Stimulated activated CD8-positive, alpha-beta memory T cell treated with anti-CD3 and anti-CD28 coated beads, Interleukin-12 subunit alpha, Interleukin-12 subunit beta, amount 100 ng/mL, for 1 hour (primary cell): ENCODE measurements at places on chromosomes 4 and X.

DNA sequence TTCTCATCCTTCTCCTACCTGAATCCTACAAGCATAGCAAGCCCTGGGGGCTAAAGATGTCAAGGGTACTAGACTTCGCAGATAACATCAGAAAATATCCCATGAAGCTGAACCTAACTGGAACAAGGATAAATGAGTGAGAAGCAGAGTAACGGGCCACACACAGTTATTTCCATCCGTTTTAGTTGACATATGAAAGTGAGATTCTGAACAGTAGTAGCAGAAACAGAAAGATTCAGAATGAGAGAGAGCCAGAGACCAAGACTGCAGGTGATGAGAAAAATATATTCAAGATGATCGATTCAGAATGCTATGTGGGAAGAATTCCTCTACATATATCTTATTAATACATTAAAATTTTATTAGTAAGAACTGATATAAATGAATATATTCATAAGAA lies 165.1 kb downstream of the TSPAN5 start:
- no peak for DNase-seq

DNA sequence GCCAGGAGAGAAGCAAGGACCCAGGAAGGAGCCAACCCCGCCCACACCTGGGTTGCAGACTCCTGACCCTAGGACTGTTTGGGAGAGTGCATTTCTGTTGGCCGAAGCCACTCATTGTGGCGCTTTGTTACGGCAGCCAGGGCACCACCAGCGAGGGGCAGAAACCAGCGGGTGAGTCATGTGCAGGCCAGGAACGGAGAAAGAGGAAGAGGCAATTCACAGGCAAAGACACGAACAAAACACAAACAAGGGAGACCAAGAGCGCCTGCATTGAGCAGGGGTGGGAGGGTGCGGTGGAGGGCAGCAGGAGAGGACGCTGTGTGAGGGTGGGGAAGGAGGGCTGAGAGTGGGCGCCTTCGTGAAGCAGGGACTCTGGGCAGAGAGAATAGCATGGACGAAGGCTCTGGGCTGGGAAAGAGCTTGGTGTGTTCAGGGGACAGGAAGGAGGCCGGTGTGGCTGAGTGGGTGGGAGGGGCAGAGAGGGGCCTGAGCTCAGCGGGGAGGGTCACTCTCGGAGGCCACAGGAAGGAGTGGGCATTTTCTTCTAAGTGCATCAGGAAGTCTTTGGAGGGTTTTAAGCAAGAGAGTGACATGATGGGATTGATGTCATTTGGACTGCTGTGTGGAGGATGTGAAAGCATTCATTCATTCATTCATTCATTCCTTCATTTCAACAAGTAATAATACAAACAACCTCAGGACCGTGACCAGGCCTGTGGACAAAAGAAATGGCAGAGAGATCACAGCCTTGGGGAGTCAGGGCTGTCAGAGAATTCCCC lies 12.2 kb upstream of the WFS1 start:
- no peak for DNase-seq

DNA sequence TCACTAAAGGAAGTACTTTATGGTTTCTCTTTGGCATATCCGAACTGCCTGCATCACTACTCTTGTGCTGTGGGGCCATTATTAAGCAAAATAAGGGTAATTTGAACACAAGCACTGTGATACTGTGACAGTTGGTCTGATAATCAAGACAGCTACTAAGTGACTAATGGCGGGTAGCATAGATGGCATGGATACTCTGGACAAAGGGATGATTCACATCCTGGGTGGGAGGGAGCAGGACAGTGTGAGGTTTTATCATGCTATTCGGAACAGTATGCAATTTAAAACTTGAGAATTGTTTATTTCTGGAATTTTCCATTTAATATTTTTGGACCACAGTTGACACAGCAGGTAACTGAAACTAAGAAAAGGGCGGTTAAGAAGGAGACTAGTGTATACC lies 52.6 kb upstream of the CITED1 start:
- no peak for DNase-seq

DNA sequence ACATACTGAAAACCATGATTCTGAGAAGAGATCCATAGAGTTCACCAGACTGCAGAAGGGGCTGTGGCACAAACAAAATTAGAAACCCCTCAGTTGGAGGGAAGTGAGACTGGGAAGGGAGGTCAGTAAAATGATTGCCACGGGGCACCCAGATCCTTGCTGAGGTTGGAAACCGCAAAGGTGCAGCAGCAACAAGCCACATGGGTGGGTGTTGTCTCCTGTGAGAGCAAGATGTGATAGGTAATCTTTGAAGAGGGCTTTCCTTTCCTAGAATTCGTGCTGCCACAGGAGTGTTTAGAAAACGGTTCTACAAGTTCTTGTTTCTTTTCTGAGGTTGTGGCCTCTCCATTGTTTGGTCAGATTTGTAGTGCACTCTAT lies 85.5 kb downstream of the NFKB1 start:
- DNase-seq = no peak

DNA sequence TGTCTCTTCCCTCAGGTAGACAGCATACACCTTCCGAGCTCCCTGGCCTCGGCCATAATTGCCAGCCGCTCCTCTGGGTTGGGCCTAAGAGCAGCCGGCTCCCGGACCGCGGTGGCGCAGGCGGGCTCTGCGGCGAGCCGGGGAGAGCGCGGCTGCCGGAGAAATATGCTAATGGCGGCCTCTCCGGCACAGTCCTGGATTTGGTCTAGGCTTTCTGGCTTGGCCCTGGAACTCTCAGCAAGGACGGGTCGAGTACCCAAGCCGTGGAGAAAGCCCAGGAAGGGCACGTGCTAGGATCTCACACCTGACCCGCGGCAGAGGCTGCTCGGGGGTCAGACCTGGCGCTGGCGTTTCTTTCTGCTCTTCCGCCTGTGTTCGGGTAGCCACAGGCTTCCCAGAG lies 18.6 kb upstream of the ZIC3 start:
- no peak for DNase-seq

- DNase-seq = no peak
Observed at GRCh38 chr4:184669251-184669650, 19.7 kb downstream of the PRIMPOL start.

GRCh38 chr4:155811083-155811482 lies 52.3 kb downstream of the GUCY1B1 start:
- DNase-seq = no peak

DNA sequence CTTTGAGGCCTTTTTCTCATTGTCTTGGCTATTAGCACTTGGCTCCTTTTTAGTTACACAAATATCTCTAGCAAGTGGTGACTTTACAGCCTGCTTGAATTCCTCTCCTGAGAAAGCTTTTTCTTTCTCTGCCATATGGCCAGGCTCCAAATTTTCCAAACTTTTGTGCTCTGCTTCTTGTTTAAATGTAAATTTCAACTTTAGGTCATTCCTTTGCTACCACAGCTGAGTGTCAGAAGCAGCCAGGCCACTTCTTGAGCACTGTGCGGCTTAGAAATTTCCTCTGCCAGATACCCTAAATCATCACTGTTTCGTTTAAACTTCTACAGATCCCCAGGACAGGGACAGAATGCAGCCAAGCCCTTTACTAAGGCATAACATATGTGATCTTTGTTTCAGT lies 222.4 kb downstream of the FBXO8 start:
- no peak for DNase-seq

GRCh38 chr4:1366371-1367229 lies 19.6 kb downstream of the UVSSA start:
- no peak for DNase-seq

DNA sequence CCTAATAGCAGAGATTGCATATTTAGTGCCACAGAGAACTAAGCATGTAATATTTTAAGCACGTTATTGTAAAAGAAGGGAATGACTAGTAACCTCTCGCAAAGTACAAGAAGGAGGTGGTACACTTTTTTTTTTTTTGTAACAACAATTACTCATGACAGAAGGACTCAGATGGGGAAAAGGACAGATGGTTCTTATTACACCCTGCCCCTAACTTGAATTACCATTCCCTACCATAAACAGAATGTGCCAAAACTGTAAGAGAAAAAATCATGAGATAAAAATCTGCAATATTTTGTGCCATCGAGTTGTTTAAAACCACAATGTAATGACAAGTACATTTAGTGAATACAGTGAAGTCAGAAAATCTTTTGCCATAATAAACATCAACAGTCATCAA lies 33.0 kb upstream of the RAPGEF2 start:
- DNase-seq = no peak

- no peak for DNase-seq
Observed at GRCh38 chrX:10660171-10660570, 39.8 kb upstream of the MID1 start.

DNA sequence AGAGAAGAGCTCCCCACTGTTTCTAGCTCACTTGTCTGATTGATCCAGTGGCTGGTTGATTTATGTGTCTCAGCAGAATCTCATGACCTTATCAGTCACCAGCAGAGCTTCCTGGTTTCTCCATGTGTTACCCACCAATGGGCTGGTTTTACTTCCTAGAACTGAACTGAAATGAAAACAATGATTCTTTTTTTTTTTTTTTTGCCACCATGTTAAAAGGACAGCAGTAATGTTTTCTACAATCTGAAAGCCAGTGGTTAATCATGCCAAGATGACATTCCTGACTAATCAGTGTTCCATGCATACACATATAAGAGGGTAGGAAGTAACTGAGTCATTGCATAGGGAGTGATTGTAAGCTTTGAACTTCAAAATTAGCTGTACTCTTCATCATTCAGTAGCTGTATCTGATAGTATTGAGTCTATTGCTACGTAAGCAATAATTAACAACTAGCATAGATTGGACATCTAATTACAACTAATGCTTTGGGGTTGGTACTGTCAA lies 67.7 kb downstream of the SLC4A4 start:
- no peak for DNase-seq

- DNase-seq = no peak
Observed at GRCh38 chr4:16442296-16442695, 216.0 kb upstream of the TAPT1 start.

DNA sequence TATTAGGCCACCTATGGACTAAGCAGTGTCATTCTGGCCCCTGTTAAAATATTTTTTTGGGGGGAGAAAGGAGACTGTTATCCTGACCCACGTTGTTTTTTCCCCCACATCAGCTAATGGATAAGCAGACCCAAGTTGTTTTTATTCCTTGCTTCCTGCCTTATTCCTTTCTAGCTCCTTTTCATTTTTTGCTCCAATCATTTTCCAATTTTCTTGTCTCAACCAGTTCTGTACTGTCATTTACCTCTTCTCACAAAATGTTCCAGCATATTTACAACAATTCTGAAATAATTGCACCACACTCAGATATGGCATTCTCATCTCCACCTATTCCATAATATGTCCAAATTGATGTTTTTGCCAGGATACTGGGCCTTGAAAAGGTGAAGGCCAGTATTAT lies 150.3 kb downstream of the NEXMIF start:
- no peak for DNase-seq

- no peak for DNase-seq
Observed at GRCh38 chr4:20984576-20984836, 284.2 kb downstream of the PACRGL start.

DNA sequence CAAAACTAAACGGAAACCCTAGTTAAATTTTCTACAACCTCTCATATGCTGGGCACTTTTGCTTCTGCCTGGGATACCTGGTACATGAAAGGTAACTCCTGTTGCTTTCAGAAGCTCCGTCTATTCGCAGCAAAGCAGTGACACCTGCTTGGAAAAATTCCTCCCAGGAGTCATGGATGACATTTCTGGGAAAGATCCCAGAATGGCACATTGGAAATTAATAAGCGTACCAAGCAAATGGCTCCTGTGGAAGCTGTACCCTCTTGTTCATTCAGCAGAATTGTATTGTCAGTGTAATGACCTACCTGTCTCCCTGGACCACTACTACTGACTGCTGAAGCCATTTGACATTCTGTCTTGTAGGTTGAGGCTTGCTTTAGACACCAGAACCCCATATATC lies 349.7 kb upstream of the NOCT start:
- DNase-seq = no peak

DNA sequence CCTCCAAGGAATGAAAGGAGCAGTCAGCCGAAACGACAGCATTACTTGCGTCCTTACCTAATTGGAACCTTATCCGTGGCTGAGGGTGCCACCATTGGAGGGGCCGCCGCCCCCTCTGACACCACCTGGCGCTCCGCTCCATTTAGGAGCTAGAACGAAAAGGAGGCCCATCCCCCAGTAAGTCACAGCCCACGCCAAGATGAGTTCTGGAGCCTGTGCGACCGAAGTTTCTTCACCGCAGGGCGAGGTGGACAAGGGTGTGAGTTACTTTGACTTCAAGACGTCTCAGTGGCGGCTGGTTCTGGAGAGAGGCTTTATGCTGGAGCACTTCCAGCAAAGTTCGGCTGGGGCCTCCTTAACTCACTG lies 729 bp upstream of the IRF2 start:
- peak; percentile 31 for DNase-seq

DNA sequence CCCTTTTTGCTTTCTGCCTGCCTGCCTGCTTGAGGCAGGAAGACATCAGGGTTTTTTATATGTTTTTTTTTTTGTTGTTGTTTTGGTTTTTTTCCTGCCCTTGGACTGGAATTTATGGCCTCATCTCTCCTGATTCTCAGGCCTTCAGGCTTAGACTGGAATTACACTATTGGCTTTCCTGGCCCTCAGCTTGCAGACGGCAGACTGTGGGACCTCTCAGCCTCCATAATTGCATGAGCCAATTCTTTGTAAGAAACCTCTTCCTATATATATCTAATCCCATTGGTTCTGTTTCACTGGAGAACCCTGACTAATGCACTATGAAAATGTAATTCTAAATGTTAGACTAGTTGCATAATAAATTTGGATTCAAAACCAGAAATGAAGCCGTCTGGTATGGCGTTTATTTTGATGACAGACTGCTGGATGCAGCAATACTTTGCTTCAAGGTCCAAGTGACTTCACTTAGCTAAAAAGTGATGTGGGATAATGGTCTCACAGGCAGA lies 59.0 kb downstream of the SEL1L3 start:
- no peak for DNase-seq

DNA sequence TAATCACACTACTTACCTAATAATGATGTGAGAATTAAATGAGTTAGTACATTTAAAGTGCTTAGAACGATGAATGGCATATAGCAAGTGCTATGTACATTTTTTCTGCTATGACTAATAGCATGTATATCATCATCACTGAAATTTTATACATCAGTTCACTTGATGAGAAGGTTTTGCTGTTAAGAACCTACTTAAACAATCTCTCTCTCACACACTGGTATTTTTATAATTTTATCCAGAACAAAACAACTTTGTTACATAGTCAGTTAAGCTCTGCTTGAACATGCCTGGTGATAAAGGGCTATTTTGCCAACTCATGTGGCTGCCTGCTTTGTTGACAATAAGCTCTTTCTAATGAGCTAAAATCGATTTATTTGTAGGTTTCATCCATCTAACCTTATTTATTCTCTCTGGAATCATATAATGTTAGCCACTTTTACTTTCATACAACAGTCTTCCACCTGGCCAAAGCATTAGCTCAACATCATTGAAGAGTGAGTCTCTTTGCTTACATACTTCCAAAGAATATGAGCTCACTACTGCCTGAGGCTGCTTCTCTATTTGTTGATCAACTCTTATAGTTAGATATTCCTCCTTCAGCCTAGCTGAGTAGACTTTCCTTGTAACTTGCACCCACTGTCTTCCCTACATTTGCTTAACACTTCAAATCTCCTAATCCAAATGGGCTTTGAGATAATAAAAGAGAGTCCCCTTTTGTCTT lies 372.7 kb upstream of the BOD1L1 start:
- DNase-seq = no peak
